ENCODE measurements at places on chromosomes 11 and 22.

DNA sequence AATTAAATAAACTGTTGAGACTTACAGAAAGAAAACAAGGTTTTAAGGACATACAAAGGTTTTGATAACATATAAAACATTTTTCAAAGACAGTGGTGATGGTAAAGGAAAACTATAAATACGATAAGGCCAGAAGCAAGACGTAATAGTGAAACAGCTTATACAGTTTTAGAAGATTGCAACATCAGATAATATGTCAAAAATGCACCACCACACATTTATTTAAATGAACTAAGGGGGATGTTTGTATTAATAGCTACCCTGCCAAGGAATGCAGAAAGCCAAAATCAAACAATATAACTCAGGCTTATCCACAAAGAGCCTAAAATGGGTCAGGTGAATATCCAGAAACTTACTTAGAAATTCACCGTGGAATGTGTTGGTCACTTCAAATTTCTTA lies 981.6 kb upstream of the FAT3 start:
- DNase-seq, result no peak

- no peak for DNase-seq
Measured at GRCh38 chr11:7332451-7332850, 80.7 kb downstream of the SYT9 start.

GRCh38 chr22:36644333-36644757 lies 59.2 kb downstream of the CACNG2 start:
- DNase-seq, result no peak

GRCh38 chr11:96094156-96094555 lies 170.2 kb upstream of the MTMR2 start:
- DNase-seq, result no peak

DNA sequence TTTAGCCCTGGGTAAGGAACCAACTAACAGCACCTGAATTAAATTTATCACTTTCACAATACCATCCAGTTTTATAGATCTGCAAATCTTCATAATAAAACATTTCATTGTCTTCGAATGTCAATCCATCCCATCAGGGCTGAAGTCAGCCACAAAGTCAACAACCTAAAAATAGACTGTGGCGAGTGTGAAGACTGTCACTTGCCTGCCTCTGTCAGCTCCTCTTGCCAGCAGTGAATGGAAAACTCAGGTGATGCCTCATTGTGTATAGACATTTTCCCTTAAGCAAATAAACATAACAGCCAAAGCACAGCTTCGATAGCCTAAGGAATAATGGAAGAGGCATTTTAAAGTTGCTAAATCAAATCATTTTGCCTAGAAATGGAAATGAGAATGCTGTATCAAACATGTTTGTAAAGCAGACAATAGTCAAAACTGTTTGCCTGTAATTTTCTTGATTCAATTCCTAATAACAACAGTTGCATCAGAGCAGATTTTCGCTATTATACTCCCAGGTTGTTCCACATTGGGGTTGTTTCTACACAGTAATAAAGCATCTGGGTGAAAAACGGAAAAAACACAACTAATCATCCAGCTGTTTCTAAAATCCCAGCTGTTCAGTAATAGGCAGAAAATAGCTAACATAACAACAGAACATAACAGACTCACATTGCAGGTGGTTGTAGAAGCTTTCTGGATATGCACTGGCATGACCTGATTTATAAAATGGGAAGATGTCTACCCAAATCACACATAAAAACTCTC lies 15.7 kb downstream of the KCNA4 start:
- no peak for DNase-seq

DNA sequence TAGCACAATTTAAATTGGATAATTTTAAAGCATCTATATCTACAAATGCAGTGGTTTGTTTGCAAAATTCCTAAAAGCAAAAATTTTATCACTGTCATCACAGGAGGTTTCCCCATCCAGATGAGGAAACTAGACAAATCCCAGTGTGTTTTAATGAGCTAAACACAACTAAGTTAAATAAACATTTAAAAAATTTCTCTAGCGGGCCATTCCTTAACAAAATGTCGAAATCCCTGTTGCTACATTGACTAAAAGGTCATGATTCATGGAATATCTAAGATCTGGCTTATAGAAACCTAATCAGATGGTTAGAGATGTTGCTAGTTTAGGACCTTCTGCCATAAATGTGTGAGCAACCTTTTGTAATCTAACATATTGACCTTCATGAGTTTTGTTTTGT lies 107.3 kb upstream of the BDNF start:
- no peak for DNase-seq

GRCh38 chr11:34445956-34446355 lies 7.2 kb downstream of the CAT start:
- DNase-seq, result no peak

GRCh38 chr22:20033045-20033706 lies 12.3 kb downstream of the TANGO2 start:
- DNase-seq, result no peak

DNA sequence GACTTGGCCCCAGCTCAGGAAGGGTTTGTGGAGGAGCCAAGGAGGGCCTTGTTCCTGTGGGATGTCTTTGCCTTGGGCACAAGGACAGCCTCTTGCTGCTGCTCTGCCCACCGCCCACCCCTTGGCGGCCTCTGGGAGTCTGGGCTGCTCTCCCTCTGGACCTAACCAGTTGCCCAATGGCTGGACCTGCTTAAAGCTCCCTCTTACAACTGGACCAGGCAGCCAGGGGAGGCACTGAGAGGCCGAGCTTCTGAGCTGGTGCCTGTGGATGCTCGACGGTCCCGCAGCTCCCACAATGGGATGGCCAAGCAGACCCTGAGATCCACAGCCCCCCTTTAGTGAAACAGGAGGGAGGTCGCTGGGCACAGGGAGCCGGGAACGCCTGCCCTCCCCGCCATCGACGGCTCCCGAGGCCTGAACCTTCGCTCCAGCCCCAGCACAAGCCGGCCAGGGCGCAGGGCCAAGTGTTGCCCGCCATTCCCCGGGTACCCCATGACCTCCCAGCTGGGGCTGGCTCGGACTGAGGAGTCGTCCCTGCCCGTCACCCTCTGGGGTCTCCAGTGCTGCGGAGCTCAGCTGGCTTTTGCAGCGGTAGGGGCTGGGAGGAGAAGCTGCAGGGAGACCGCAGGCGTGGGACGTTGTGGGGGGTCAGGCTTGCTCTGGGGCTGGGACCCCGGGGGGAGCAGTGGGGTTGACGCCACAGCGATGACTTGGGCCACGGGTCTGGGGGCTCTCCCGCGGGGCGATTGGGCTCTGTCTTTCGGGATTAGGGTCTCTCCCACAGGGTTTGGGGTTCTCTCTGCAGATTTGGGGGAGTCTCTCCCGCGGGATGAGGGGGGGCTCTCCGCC lies 584 bp upstream of the GAL start:
- DNase-seq, result no peak

DNA sequence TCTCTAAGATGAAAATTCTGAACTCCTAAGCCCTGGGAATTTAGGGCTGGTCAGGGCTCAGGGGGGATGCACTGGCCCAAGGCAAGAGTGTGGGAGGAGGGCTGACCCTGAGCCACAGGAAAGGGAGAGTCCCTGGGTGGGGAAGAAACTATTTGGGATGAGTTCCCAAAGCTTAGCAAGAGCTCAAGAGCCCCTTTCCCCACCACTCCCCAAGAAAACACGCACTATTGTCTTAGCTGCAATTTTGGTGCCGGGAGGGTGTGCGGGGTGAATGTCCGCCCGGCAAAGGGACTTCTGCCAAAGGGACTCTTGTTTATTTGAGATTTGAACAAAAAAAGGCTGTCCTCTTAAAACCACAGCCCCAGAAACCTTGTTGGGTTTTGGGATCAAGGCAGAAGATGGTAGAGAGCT lies 37.0 kb downstream of the KIAA1671 start:
- no peak for DNase-seq

DNA sequence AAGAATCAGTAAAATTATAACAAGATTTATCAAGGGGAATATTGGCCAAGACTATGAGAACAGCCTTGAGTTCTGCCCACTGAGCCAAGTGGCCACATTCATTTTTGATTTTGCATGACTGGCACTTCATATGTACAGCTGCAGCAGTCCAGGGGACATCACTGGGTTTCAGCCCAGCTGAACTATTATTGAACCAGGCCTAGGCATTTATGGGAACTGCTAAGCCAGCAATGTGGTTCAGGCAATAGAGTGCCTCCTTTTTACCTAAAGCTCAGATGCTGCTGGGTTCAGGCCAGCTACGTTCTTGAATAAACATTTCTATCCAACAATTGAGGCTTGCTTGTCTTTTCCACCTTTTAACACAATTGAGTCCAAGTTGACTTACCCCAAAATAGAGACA lies 196.9 kb downstream of the MSANTD4 start:
- DNase-seq, result no peak

DNA sequence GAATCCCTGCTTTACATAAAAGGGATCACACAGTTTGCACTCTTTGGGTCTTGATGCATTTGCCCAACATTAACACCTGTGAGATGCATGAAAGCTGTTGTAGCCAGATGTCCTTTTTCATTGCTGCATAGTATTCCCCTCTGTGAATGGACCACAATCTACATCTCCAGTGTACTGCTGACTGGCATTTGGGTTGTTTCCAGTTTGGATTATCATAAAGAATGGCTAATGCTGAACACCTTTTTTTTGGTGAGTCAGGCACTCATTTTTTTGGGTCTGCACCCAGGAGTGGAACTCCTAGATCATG lies 58.3 kb downstream of the PHF21B start:
- DNase-seq, result no peak

DNA sequence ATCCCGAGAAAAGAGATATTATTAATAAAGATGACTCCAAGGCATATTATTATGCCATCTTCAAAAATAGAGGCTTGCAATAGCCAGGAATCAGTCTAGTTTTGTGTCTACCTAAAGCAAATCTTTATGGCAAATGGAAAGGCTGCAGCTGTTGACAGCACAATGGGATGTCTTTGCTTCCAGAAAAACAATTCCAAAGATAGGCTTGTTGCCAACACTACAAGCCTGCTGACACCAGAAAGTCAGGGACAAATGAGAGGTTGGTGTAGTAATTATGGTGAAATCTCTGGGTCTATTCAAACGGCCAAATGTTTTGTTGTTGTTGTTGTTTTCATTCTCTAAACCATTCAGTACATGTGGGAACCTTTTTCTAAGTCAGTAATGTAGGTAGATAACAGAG lies 101.8 kb downstream of the LUZP2 start:
- no peak for DNase-seq

DNA sequence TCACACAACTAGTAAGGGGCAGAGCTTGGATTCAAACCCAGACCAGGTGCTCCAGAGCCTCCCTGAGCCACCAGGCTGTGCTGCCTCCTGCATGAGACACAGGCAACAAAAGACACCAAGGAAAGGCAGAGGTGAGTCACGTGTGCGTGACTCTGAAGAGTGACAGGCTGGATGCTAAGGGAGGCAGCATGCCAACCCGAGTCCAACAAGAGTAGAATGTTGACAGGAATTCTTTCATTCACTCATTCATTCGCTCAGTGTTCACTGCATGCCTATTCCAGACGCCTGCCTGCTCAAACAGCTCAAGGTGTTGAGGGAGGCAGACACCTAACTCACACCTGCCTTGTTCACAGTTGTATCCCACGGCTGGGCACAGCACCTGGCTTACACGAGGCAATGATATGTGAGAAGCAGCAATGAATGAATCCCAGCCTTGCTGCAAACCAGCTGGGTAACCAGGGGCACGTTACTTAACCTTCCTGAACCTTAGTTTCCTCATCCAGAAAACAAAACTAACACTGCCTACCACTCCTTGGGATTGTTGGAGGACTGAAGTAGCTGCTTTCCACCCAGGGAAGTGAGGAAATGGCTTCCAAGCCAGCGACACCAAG lies 73.8 kb upstream of the ARFGAP3 start:
- no peak for DNase-seq

DNA sequence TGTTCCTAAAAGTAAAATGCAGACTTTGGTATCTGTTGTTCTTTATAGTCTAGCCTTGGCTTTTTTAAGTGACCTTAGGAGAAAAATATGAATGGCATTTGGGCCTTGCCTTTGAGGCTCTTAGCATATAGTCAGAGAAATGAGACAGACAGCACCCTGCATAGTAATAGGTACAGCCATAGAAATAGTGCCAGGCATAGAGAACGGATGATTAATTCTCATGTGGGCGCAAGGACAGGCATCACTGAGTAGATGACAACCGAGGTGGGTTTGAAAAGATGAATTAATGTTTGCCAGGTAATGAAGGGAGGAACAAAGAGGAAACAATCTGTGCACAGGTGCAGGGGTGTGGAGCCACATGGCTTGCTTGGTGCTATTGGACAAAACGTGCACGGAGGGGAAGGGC lies 90.5 kb downstream of the BMAL1 start:
- no peak for DNase-seq

DNA sequence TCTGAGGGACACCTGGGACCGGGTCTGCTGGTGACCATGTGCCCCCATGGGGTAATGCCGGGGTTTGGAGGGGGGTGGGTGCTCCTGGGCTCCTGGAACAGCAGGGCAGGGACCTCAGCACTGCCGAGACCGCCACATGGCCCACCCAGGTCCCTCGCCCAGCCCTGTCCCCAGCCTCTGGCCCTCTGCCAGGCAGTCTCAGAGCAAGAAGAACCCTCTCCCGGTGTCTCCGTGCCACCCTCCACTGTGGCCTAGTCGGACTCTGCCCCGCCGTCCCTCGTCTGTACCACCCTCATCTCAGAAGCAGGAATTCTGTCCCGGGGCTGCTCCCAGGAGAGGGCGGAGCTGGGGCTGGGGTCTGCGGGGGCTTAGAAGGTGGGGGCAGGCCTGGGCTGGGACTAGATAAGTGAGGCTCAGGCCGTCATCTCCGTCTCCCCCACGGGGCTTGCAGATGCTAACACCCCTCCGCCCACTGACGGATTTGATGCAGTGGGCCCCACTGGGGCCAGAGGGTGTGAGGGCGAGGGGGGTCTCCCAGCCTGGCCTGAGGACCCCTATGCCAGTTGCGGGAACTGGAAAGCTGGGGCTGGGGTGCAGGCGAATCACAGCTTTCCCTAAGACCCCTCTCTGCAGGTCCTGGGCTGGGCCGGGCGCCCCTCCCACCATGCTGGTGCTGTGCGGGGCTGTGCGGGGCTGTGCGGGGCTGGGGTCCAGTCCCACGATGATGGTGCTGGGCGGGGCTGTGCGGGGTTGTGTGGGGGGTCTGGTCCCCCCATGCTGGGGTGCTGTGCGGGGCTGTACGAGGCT lies 1.1 kb downstream of the MUC5AC start:
- DNase-seq, result no peak

DNA sequence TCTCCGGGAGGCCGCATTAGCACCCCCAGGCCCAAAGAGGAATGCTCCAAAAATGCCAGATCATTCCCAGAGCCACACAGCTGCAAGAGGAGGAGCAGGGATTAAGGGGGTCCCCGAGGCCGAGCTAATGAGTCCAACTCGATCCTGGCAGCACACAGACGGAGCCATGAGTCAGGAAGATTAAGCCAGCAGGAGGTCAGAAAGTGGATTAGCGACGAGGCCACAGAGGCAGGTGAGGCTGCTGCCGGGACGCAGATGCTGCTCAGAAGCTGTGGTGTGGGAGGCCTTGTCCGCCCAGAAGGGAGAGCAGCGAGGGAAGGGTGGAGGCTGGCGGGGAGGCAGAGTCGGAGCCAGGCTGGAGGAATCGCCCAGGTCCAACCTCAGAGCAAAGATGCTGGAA lies 120.5 kb downstream of the SHANK2 start:
- no peak for DNase-seq

DNA sequence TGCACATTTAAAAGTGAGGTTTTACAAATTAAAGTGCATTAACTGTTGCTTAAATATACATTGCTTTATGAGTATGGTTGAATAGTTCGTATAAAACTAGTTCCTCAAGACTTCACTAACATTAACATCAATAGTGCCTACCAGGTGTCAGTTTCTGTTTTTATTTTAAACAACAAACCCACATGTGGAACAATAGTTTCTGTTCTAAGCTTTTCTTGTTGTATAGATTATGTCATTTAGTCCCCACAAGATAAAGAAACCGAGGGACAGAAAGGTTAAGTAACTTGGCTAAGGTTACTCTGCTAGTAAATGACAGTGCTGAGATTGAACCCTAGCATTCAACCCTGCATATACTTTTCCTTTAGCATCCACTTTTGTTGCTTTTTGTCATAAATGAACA lies 41.4 kb upstream of the ST14 start:
- DNase-seq, result no peak
